Cortex of kidney (tissue), 1 donor: ENCODE measurements at places on chromosomes 12 and 14.

DNA sequence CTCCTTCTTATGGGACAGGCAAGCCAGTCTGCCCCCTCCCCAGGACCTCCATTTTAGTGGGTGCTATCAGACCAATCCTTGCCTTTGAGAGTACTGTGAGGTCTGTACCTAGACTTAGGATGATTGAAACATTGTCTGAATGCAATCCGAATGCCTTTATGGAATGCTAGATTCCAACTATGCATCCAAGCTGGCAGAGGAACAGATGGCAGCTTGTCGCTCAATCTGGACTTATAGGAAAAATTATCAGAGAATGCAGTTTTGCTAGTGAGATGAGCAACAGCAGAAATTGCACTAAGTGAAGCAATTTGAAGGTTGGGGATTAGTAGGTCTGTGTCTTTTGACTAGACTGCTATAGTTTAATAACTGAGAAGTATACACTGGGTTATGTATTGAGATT, 109.1 kb downstream of the DYRK2 start:
- no peak for DNase-seq

DNA sequence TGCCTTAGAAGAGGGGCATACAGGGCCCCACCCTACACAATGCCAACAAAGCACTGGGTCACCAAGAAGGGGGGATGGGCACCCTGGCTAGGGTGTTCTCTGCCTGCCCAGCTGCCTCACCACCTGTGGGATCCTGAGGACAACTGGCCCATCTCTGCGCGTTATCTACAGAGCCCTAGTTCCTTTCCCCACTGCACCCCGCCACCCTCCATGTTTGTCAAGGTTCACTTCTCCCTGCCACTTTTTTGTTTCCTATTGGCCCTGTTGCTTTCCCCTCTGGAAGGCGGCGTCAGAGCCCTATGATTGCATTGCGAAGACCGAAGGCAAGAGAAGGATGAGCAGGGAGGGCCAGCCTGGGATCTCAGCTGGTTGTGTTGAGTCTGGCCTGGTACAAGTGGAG, 1.6 kb downstream of the SLC48A1 start:
- DNase-seq, result no peak

- DNase-seq, result no peak
These were observed 118.9 kb upstream of the PTPRB start for GRCh38 chr12:70756118-70756517.

GRCh38 chr14:75249251-75249957, 29.2 kb upstream of the FOS start:
- no peak for DNase-seq

GRCh38 chr14:57389646-57390036, 745 bp upstream of the NAA30 start:
- DNase-seq, result no peak

DNA sequence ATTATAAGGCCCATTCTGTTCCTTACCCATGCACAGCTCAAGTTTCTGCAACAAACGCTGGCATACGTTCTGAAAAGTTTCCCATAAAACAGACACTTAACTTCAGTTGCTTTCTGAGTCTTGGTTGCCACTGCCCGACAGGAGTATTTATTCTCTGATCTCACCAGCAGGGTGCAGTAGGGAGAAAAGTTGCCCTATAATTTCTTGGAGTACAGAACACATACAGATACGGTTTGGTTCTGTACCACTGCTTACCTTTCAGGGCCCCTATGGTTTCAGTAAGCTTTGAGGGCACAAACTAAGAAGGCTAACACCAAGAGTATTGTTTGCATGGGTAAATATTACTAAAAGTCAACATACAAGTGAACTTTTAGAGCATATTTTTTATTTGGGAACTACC, 77.9 kb downstream of the SPATA7 start:
- DNase-seq, result no peak

DNA sequence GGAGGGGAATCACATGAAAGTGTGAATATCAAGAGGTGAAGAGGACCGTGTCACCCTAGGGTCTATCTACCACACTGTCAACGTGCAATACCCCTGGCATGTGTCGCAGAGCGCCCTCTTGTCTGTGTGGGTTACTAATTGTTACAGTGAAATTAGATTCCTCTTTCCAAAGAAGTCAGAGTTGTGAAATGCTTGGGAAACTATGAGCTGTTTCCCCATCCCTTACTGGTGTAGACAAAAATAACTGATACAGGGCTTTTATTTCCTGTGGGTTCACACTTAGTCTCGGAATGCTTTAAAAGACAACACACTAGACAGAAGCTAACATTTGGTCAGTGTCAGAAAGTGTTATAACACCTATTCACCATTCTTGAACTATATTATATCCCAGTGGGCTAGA, 597.3 kb downstream of the NRXN3 start:
- DNase-seq, result no peak

GRCh38 chr12:122093098-122093883, 14.7 kb downstream of the MLXIP start:
- no peak for DNase-seq

- DNase-seq, result no peak
These were observed 109.5 kb upstream of the NCOR2 start for GRCh38 chr12:124676714-124677462.

GRCh38 chr14:105476097-105476830, 1.6 kb downstream of the CRIP2 start:
- no peak for DNase-seq

- no peak for DNase-seq
These were observed 10.6 kb downstream of the ACVRL1 start for GRCh38 chr12:51917746-51918453.
